NCI-H2029 treated with DMSO at 0.1 percent for 48 hours (cell line): ENCODE measurements at places on chromosomes 2 and 18.

DNA sequence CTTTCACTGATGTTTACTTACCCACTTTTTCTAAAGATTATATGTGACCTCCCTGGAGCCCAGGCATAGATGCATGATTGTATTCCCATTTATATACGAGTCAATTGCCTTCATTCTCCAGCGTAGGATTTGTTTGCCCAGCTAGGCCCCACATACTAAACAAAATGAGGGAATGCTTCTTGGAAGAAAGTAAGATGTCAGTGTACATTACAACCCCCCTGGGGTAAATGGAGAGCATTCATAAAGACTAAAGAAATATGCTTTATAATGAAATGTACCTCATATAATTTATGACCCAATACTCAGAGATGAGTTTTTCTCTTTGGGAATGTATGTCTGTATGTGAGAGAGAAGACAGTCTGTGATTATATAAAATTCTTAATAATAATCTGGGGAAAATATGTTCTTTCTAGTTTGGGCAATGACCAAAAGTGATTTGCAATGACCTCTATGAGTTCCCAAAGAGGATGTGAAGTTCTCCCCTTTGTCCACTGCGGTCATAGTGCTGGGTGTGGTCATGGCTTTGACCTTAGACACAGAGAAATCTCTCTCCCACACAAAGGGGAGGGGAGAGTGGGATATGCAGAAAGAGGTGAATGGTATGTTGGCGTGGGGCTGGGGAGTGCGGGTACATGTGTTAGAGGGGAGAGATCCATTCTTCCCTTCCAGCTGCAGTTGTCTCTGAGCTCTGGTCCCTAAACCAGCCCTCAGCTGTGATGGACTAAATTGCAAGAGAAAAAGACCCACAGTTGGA lies 175.6 kb downstream of the EN1 start:
- DNase-seq, result no peak

GRCh38 chr2:31987454-31988220 lies 23.2 kb downstream of the MEMO1 start:
- DNase-seq, result no peak

DNA sequence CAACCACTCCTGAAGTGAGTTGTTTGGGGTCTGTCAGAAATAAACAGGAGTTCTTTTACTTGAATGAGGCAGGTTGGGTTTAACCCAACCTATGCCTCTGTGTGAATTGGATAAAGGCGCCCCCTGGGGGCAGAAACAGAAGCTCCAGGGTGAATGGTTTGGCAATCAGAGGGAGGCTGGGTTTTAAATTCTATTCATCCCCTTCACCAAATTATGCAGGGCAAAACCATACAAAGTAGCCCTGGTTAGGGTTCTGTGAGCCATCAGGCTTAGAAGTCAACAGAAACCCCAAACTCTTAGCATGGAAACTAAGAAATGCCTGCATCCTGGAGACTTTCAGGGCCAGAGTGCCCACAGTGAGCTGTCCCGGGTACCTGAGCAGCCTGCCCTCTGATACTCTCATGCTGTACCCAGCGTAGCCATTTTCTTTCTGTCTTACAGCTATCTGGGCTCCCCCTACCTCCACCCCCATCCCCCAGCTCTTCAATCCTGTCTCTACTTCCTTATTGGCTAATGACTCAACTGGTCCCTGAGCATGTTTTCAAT lies 241.5 kb downstream of the ICOS start:
- DNase-seq, result no peak

- DNase-seq, result no peak
Observed at GRCh38 chr2:181046833-181047232, 66.4 kb downstream of the UBE2E3 start.

DNA sequence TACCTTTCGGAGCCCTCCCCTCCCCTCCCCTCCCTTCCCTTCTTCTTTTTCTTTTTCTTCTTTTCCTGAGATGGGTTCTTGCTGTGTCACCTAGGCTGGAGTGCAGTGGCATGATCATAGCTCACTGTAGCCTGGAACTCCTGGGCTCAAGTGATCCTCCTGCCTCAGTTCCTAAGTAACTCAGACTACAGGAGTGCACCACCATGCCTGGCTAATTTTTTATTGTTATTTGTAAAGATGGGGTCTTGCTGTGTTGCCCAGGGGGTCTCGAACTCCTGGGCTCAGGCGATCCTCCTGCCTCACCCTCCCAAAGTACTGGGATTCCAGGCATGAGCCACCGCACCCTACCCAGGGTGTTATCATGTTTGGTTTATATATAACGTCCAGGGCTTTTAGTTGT lies 66.7 kb downstream of the ASB1 start:
- DNase-seq, result no peak
